ENCODE measurements at places on chromosomes 2 and 18. TPM values are rescaled to one million over a fixed set of nuclear protein-coding genes. Genes with fewer than 3 reads are reported as not detected.

Gene RAB6C
- total RNA-seq, result 0.06 TPM

Gene MARCO
- total RNA-seq, result not detected

Gene LRRC30
- not detected for total RNA-seq

Gene GCG
- not detected for total RNA-seq

Gene SCN3A
- not detected for total RNA-seq

Gene UBXN4
- 74.6 TPM for total RNA-seq

Gene OR6B2
- total RNA-seq, result not detected

Gene CHN1
- total RNA-seq, result 17.3 TPM

Gene GAL3ST2
- total RNA-seq, result 0.25 TPM

Gene SOWAHC
- 0.06 TPM for total RNA-seq

Gene UGT1A10
- not detected for total RNA-seq

Gene MEP1B
- total RNA-seq, result not detected

Gene HOXD1
- not detected for total RNA-seq

Gene CYP27C1
- 0.08 TPM for total RNA-seq

Gene NTSR2
- total RNA-seq, result not detected

Gene VSNL1
- total RNA-seq, result not detected

Gene AQP12A
- not detected for total RNA-seq

Gene DIPK1C
- not detected for total RNA-seq

Gene TTC21B
- 19.1 TPM for total RNA-seq

Gene MOGAT1
- not detected for total RNA-seq

Gene GALNT1
- 52.5 TPM for total RNA-seq

Gene GKN1
- total RNA-seq, result not detected

Gene NT5C1B
- not detected for total RNA-seq

Gene ZNF396
- 1.1 TPM for total RNA-seq

Gene PECR
- 15.5 TPM for total RNA-seq

Gene GNLY
- 18.6 TPM for total RNA-seq

Gene INSIG2
- total RNA-seq, result 30.8 TPM

Gene COX7A2L
- 105 TPM for total RNA-seq

Gene MOCOS
- 0.29 TPM for total RNA-seq

Gene TMEM178A
- not detected for total RNA-seq

Gene ELOA2
- not detected for total RNA-seq

Gene PROM2
- 0.48 TPM for total RNA-seq

Gene CCDC178
- total RNA-seq, result not detected

Gene MDH1
- total RNA-seq, result 224 TPM

Gene SERPINB7
- total RNA-seq, result not detected

Gene SAG
- total RNA-seq, result 0.15 TPM

Gene OST4
- 338 TPM for total RNA-seq

Gene ADRA2B
- 0.34 TPM for total RNA-seq

Gene NT5DC4
- not detected for total RNA-seq

Gene AKAIN1
- not detected for total RNA-seq

Gene ALPP
- not detected for total RNA-seq

Gene ANKRD30BL
- not detected for total RNA-seq

Gene TMEM200C
- total RNA-seq, result not detected

Gene MOB4
- total RNA-seq, result 23.6 TPM

Gene ROCK2
- total RNA-seq, result 20.8 TPM

Gene CCBE1
- total RNA-seq, result not detected

Gene RASGRP3
- total RNA-seq, result 2.7 TPM

Gene CD302
- total RNA-seq, result 0.53 TPM

Gene ST6GAL2
- not detected for total RNA-seq

Gene PRSS56
- not detected for total RNA-seq

Gene FAP
- total RNA-seq, result not detected

Gene DOK6
- not detected for total RNA-seq

Gene CCDC142
- 18.9 TPM for total RNA-seq

Measured in activated CD8-positive, alpha-beta memory T cell treated with anti-CD3 and anti-CD28 coated beads for 36 hours (primary cell).